ENCODE measurements at places on chromosomes 2 and 18. TPM values are rescaled to one million over a fixed set of nuclear protein-coding genes. Genes with fewer than 3 reads are reported as not detected.

The PIK3C3 gene
- total RNA-seq: 31.4 TPM

The USP37 gene
- total RNA-seq: 15.4 TPM

The PROKR1 gene
- total RNA-seq: not detected

The FBLN7 gene
- 0.70 TPM for total RNA-seq

The TMEM247 gene
- total RNA-seq: not detected

The PLEKHM3 gene
- 8.4 TPM for total RNA-seq

The CDH20 gene
- not detected for total RNA-seq

The MROH2A gene
- 2.9 TPM for total RNA-seq

The ZSCAN30 gene
- total RNA-seq: 16.9 TPM

The TMEM178A gene
- 2.9 TPM for total RNA-seq

The EFHD1 gene
- total RNA-seq: 15.0 TPM

The SCN7A gene
- not detected for total RNA-seq

The SP100 gene
- 50.2 TPM for total RNA-seq

The NETO1 gene
- not detected for total RNA-seq

The MEP1B gene
- not detected for total RNA-seq

The STPG4 gene
- 6.5 TPM for total RNA-seq

The FBXO48 gene
- 1.2 TPM for total RNA-seq

The NCKAP5 gene
- total RNA-seq: not detected

The OTOS gene
- total RNA-seq: not detected

The CD8B gene
- not detected for total RNA-seq

The C2orf92 gene
- total RNA-seq: 11.2 TPM

The TUBA4B gene
- not detected for total RNA-seq
